ENCODE measurements at places on chromosomes 12 and 14. TPM values are rescaled to one million over a fixed set of nuclear protein-coding genes. Genes with fewer than 3 reads are reported as not detected.
A peak's percentile ranks its signal among the peaks of the same experiment; 100 is the strongest.

The RFX4 gene
- not detected for total RNA-seq

GRCh38 chr12:128521981-128522380 is 255.0 kb downstream of the TMEM132C start:
- no peak for DNase-seq

- DNase-seq: no peak
Measured at GRCh38 chr14:78292003-78292402, 121.8 kb downstream of the NRXN3 start.

DNA sequence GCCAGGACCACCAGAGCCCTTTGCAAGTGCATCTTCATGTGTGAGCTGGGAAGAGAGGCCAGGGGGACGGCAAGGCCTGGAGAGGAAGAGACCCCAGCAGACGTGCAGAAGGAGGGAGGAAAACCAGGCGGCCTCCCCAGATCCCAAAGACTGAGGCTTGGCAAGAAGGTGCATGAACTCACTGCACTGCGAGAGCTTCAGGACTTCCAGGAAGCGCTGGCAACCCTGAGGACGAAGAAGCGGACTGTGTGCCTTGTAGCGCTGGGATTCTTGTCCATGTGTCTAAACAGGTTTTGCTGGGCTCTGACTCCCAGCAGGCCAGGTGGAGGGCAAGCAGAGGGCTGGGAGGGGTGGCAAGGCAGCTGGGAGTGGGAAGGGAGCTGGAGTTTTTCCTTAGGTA is 939 bp downstream of the TGFB3 start:
- no peak for DNase-seq

DNA sequence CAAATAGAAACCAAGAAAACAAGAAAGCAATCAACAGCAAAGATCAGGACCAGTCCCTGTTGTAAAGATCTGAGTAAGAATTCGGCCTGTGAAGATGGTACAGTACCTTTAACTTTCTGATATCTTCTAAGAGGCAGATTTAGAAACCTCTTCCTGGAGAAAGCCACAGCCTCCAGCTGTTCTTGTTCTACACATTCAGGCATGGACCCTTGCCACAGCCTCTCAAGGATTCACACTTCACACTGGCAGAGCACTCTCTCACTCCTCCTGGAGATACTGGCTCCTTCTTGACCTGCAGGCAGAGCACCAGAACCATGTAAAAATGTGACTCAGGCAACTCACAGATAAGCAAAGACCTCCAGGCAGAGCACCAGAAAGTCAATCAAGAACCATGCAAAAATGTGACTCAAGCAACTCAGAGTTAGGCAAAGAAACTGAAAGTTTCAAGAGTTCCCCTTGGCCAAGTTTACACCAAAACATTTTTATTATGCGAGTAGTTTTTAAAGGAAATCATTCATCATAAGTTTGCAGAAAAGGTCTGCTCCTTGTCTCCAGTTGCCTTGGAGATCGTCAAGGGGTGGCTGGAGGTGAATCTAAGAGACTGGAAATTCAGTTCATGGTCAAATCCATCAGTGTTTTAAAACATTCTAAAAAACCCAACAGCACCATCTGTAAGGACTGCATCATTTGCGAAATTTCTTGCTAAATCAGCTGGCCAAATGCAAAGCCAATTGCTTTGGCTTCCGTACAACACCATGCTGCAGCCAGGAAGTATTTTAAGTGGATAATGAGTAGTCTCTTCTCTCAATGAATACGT is 119.3 kb upstream of the MDM1 start:
- no peak for DNase-seq

DNA sequence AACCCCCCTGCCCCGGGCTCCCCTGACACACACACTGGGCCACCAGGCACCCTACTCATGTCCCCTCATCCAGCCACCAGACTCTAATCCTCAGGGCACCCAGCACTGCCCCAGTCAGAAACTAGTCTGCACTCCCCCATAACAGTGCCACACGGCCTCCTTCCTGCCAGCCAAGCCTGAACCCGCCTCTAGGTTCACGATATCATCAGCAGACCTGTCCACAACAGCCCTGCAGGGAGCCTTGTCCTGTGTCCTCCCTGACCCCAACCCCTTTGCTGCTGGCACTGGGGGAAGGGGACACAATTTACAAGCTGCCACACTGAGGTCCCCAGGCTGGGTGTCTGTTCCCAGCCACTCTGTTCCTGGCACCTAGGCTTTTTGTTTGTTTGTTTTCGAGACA is 33.6 kb downstream of the LTBP2 start:
- peak; percentile 48 for DNase-seq

The KRT86 gene
- total RNA-seq: not detected

The KLHL33 gene
- 0.75 TPM for total RNA-seq

GRCh38 chr12:28172434-28173030 is 17.7 kb upstream of the CCDC91 start:
- no peak for DNase-seq

The SDS gene
- 0.61 TPM for total RNA-seq

GRCh38 chr12:28222081-28222700 is 31.9 kb downstream of the CCDC91 start:
- DNase-seq: no peak

The KIF5A gene
- 0.76 TPM for total RNA-seq

The GPD1 gene
- 0.26 TPM for total RNA-seq

DNA sequence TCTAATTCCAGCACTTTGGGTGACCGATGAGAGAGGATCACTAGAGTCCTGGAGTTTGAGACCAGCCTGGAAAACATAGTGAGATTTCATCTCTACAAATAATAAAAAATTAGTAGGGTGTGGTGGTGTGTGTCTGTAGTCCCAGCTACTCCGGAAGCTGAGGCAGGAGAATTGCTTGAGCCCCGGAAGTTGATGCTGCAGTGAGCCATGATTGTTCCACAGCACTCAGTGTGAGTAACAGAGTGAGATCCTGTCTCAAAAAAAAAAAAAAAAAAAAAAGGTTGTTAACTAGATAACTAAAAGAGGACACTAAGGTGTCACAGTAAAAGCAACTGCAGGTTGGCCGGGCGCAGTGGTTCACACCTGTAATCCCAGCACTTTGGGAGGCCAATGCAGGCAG is 121.3 kb upstream of the MAX start:
- DNase-seq: no peak

The DLGAP5 gene
- total RNA-seq: 2.4 TPM

GRCh38 chr14:23066368-23066767 is 9.0 kb upstream of the CDH24 start:
- DNase-seq: no peak

DNA sequence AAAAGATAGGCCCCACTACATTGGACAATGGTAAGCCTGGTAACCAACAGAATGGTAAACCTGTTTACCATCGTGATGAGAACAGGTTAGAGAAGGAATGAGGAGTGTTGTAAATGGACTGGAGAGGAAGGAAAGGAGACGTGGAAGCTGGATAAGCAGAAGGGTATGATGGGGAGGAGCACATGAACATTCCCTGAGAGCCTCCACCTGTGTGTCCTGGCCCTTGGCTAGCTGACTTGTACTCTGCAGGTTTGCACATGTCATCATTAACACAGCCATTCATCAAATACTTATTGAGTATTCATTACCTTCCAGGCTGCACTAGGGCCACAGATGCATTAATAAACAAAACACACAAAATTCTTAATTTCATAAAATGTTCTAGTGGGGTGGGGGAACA is 4.3 kb upstream of the IL26 start:
- DNase-seq: no peak

- no peak for DNase-seq
Measured at GRCh38 chr12:11732023-11732422, 82.5 kb downstream of the ETV6 start.

GRCh38 chr12:108605000-108605689 is 7.3 kb upstream of the TMEM119 start:
- no peak for DNase-seq

- DNase-seq: no peak
Measured at GRCh38 chr14:105204206-105204930, 23.3 kb upstream of the NUDT14 start.

GRCh38 chr12:52063082-52063924 is 6.5 kb upstream of the ATG101 start:
- DNase-seq: no peak

DNA sequence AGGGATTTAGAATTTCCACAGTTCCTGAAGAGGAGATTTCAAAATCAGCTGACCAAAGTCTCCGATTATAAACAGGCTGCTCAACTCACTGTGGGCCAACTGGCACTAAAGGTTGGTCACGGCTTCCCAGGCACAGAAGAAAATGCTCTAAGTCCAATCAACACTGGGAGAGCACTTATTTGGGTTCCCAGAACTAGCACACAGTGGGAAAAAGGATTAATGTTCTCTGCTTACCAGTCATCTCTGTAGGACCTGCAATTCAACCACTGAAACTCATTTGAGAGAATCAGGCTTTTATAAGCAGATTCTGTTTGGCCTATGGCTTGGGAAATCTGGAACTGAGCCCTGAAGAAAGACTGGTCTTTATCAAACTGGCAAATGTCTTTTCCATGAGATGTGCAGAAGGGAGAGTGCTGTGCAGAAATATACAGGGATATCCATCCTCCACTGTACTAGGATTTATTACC is 49.4 kb downstream of the ABCC9 start:
- DNase-seq: no peak

The FOXN4 gene
- not detected for total RNA-seq

DNA sequence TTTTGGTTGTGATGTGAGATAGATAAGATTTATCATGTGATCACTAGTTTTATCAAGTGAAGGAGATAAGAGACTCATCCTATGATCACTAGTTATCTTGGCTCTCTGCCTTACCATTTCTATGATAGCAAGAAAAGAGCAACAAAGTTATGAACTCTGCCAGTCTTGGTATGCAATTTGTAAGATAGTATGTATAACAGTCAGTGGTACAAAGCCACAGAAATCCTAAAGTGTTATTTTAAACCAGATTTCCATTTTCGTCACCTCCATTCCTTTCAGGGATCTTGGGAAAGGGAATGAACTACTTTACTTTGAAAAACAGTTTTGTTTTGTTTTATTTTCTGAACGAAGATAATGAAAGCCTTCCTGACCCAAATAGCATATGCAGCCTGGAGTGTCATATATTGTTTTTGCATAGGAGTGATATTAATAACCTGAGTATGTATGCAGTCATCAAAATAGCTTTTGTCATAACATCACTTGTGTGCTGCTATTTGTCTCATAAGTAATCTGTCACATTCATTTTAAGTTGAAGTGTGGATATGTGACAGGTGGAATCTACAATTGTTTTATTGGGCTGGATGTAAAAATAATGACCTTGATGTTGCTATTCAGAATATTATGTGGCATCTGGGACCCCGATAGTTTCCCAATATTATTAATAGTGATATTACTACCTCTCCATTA is 35.0 kb downstream of the FLRT2 start:
- no peak for DNase-seq

The PLEKHD1 gene
- total RNA-seq: 0.27 TPM

- DNase-seq: no peak
Measured at GRCh38 chr14:52253503-52253902, 14.0 kb upstream of the PTGDR start.

The CLEC14A gene
- total RNA-seq: 19.3 TPM

GRCh38 chr14:105503296-105503640 is 12.2 kb downstream of the TEDC1 start:
- no peak for DNase-seq

- DNase-seq: no peak
Measured at GRCh38 chr14:55329999-55330710, 58.9 kb downstream of the FBXO34 start.

DNA sequence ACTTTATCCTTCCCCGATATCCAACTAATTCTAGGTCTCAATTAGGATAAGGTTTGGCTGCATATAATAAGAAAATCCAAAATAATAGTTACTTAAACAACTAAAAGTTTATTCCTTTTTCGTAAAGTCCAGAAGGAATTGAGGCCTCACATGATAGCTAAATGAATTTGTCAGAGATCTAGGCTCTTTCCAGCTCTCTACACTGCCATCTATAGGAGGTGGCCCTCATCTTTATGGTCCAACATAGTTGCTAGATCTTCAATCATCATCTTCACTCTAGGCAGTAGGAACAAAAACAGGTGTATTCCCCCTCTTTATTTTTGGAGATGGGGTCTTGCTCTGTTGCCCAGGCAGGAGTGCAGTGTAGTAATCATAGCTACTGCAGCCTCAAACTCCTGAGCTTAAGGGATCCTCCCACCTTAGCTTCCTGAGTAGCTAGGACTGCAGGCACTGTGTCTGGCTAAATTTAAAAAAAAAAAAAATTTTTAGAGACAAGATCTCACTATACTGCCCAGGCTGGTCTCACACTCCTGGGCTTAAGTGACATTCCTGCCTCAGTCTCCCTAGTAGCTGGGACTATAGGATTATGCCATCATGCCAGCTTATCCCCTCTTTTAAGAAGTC is 46.5 kb upstream of the SAV1 start:
- DNase-seq: no peak

The TPCN1 gene
- 73.2 TPM for total RNA-seq

GRCh38 chr12:3540387-3540990 is 49.5 kb downstream of the PRMT8 start:
- DNase-seq: no peak

GRCh38 chr14:36900846-36901245 is 239.2 kb downstream of the PAX9 start:
- DNase-seq: no peak

The GARIN6 gene
- total RNA-seq: not detected

GRCh38 chr14:24988760-24989159 is 61.2 kb downstream of the STXBP6 start:
- no peak for DNase-seq

- DNase-seq: peak; percentile 89
Measured at GRCh38 chr12:124745891-124746570, 117.6 kb downstream of the SCARB1 start.

The EXOC3L4 gene
- total RNA-seq: 7.7 TPM

The KLRD1 gene
- 33.5 TPM for total RNA-seq

DNA sequence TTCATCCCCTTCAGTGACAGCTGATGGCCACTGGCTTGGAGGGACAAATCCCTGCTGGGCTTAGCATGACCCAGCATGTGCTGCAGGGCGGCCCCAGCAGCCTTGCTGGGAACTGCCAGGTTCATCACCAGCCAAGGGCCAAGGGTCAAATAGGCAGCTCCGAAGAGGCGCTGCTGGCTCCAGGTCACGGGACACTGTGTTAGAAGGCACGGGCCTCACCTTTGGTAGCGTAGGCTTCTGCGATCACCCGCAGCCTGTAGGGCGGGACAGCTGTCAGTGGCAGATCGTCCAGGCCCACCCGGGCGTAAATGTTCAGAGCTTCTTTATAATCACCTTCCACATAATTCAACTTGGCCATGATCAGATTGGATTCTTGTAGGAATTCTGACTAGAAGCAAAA is 35.7 kb downstream of the TTC7B start:
- DNase-seq: peak; percentile 51

DNA sequence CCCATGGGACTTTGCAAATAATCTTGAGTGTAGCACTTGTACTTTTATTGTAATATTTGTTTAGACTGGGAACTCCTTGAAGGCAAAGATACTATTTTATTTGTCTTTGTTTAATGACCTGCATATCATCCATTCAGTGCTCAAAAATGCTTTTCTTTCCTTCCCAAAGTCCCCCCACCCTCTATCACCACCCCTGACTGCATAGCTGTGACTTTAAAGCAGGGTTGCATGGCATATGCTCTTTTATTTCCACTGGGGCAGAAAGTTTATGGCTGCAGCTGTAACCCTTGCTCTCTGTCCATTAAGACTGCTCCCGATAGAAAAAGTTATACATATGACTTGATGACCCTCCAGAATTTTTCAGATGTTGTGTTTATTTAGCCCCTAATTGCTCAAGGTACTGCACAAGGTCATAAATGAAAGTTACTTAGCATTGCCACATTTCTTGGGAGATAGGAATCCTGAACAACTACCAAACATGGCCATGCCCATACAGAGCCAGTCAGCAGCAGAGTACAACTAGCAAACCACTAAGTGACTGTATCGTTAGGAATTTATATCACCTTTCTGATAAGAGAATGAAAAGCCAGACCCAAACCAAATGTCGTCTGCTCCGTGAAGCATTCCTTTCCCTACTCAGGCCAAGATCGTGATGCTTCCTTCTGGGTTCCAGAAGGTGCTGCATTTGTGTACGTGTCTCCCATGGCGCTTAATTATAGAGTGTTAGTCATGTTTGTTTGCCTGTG is 114.3 kb downstream of the DIP2B start:
- no peak for DNase-seq

Measured in spleen (tissue), 13 donors.